T-helper 2 cell (primary cell): ENCODE measurements at places on chromosomes 1 and 21.
A peak's percentile ranks its signal among the peaks of the same experiment; 100 is the strongest.

DNA sequence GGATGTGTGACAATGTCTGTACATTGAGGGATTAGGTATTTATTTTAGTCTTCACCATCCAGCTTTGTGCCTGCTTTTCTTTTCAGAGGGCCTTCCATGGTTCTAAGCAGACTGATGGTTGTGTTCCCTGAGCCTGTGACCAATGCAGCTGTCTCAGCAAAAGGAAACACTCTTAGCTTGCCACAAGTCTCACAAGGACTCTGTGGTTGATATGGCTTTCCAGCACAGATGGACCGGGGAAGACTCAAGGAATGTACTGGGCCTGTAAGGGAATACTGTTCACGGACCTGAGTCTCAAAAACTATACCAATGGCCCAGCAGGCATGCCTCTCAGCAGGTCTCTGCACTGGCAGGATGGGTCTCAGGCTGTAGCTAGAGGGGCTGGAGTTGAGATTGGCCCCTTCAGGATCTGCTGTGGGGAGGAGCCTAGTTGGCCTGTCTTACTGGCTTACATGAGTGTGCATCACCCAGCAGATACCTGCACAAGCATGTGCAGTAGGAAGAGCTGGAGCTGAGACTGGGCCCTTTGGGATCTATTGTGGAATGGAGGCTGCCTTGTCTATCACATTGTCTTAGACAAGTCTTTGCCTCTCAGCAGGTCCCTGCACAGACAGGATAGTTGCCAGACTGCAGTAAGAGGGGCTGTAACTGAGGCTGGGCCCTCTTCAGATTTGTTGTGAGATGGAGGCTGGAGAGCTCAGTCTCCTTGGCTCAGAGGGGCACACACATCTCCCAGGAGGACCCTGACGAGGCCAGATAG is 52.0 kb upstream of the PDC start:
- DNase-seq: no peak

DNA sequence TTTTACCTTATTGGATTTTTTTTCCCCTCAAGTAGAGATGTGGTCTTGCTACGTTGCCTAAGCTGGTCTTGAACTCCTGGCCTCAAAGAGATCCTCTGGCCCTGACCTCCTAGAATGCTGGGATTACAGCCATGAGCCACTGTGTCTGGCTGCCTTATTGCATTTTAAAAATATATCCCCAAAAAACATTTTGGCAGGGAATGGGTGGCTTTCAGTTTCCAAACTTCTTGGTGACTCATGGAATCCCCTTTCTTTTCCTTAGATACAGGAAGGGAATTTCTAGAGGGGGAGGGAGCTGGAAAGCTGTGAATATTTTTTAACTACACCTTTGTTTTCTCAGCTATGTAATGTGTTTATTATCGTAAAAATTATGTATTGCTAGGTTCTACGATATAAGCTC is 73.3 kb downstream of the SNRPE start:
- no peak for DNase-seq

DNA sequence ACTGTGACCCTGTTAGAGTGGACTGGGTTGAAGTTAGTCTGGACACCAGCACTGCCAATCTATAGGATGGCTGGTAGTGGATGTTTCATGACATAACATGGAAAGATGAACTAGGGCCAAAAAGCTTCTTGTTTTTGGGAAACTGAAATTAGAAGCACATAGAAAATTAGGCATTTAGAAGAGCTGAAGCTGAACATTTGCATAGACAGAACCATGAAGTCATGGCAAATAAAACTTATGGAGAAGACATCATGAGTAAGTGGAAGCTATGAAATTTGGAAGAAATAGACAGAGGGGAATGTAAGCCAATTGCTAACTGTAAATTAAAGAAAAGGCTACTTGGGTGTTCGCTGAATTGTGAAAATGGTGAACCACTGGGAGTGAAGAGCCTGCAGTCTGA is 2.7 kb upstream of the S100A11 start:
- DNase-seq: no peak

DNA sequence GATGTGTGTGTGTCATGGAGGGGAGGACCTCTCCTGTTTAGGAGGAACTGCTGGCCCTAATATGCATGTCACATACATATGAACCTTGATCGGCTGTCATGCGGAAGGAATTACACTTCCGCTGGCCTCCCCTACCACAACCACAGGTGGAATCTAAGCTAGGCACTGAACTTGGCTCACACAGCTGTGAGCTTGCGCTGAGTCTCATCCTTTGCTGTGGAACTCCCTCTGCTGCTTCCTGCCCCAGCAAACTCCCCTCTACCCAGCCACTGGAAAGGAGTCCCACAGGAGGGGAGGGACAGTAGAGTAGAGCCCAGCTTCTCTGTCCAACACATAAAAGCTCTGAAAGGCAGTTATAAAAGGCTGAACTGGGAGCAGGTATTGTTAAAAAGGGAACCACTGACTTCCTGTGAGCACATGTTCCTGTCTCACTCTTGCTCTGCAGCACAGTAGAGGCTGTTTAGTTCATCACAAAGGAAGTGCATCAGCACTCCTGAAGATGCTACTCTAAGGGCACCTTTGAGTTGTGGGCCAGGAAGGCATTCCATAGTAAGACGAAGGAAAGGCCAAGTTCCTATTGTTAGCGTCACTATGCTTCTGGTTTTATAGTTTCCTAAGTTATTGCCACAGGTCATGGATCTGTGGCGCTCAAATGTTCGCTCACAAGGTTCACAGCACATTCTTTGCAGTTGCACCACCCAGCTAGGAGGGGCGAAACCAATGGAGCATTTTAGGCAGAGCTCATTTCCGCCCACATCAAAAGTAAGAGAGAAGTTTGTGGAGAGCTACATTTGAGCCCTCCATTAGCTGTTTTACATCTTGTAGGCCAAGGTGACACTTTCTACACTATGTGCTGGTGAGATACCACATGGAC is 17.7 kb upstream of the PTPRC start:
- DNase-seq: peak; percentile 24

DNA sequence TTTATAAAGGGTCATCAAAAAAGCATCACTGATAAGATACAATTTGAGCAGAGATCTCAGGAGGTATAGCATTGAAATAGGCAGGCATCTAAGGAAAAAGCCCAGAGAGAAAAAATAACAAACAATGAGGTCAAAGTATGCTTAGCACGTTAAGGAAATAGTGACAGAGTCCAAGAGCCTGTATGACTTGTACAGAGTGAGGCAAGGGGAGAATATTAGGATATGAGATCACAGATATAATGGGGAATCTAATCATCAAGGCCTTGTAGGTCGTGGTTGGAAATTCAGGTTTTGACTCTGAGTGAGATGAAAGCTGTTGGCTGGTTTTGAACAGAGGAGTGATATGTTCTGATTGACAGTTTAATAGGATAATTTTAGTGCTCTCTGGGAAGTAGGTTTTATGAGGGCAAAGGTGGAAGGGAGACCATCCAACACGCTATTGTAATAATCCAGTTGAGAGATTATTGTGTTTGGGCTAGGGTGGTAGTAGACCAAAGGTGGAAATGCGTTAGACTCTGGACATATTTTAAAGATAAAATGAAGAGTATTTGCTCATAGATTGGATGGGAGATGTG is 644.6 kb upstream of the TMPRSS15 start:
- DNase-seq: no peak

DNA sequence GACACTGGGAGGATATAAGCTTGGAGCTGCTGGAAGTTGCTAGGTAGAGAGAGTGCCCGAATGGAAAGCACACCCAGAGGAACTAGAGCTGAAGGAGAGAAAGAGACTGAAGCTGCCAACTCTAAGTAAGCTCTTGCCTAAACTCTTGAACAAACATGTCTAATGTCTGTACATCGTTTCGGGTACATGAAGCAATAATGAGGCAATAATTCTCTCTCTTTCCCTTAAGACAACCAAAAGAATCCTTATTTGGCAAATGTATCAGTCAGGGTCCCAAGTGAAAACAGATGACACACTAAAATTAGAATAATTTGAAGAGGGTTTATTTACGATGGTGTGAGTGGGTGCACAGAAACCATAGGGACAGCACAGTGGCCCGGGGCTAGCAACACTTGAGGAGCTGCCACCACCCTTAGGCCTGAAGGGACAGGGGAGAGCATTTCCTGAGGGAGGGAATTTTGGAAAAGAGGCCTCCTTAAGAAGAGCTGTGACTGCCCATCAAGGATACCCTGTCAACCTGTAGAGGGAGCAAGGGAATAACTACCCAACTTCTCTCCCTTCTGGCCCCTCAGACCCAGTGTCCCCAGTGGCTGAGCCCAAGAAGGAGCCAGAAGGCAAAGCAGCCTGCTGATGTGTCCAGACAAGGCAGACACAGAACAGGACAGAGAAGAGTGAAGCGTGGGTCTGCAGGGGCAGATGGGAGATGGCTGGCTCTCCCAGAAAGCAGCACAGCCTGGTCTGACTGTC is 36.1 kb upstream of the KHDRBS1 start:
- DNase-seq: no peak

GRCh38 chr1:236685205-236685916 is 938 bp upstream of the ACTN2 start:
- DNase-seq: no peak

DNA sequence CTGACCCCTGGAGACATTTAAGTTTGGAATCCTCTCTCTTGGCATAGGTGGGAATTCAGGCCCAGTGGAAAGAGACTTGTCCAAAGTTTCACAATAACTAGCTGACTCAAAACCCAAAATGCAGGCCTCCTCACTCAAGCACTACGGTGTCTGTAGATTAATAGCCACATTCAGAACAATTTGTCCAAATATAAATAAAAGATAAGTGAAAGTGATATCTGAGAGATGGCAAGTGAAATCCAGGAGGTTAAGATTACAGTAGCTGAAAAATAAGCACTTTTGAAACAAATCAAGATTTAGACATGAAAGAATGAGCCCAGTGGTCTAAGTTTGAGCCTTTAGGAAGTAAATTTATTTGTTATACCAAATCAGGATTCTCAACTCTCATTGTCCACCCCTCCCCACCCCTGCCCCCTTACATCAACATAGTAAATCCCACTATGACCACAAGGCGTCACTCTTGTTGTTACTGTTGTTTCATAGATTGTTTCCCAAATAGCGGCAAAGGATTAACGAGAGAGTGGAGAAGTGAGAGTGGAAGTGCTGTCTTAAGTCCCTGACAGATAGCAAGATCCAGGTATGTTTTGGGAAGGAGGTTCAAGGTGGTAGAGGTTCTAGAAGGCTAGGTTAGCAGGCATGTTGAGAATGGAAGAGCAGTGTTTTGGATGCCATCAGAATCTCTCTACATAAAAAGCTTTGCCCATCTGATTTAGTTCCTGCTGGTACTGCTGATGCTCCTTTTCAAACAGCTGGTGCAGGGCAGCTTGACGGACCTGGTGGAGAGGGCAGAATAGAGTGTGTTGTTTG is 7.1 kb upstream of the TPM3 start:
- DNase-seq: no peak

DNA sequence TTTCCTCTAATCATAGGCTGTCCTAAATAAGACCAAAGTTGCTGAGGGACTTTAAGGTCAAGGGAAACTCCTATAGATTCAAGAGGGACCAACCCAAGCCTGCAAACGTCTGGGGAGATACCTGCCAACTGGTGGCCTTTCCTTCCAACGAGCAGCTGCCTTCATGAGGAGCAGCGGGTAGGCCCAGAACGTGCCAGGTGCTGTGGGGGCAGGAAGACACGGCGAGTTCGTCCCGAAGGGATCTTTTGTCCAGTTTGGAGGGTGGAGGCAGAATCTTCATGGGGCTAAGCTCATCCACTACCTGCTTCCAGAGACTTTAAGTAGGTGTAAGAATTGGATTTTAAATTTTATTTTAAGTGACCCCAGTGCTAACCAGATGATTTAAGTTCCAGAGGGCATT is 26.0 kb upstream of the SLC26A9 start:
- no peak for DNase-seq

GRCh38 chr1:24925082-24925779 is 4.8 kb downstream of the RUNX3 start:
- peak; percentile 86 for DNase-seq
